Activated CD4-positive, alpha-beta T cell treated with anti-CD3 and anti-CD28 coated beads, Interleukin-2, amount 50 U/mL, for 24 hours (primary cell): ENCODE measurements at places on chromosomes 3 and 15.

DNA sequence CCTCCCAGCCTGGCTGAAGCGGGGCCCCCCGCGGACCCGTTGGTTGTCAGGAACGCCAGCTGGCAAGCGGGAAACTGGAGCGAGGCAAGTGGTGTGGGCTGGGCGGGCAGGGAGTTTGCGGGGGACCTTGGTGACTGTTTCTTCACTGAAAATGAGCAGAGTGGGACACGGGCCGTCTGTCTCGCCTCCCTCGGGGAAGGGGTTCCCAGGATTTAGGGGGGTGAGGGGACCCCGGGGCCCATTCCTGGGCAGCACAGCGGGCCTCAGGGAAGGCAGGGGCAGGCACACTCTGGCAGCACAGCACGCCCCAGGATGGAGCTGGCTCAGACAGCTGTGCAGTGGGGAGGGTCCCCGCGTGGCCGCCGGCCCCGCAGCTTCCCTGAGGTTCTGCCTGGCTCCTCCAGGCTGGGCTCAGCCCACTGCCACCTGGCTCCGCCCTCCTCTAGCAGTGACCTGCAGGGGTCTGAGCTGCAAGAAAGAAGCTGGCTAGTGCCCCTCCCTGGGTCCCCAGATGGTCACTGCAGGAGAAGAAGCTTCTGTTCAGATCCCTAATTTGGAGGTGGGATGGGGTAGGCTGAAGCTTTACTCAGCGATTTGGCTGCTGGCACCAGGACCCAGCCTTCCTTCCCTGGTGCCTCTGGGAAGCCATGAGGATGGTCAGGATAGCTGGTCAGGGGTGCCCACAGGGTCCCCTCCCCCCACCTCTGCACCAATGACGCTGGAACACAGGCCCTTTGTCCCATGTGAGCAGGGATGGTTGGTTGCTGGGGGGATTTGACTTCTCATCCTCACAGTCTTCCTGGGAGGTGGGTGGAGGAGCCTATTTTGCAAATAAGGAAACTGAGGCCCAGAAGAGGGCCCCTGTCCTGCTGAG, 90.4 kb downstream of the TBC1D2B start:
- DNase-seq = no peak

DNA sequence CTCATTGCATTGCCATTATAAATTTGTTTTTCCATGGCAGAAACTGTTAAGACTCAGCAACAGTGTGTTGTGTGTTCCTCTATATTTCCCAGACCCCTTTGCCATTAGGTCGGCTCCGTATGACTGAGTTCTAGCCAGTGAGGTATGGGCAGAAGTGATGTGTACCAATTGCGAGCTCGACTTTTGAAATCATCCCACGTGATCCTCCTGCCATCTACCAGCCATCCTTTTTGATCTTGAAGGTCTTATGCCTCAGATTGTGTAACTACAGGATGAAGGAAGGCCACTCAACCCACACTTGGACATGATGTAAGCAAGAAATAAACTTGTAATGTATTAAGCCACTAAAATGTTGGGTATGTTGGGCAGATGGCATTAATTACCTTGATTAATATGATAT, 562.3 kb downstream of the PDCD6IP start:
- DNase-seq = no peak

DNA sequence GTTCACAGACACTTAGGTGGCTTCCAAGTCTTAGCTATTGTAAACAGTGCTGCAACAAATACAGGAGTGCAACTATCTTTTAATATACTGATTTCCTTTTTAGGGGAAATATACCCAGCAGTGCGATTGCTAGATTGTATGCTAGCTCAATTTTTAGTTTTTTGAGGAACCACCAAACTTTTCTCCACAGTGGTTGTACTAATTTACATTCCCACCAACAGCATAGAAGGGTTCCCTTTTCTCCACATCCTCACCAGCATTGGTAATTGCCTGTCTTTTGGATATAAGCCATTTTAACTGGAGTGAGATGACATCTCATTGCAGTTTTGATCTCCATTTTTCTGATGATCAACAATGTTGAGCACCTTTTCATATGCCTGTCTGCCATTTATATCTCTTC, 58.9 kb downstream of the ZNF148 start:
- DNase-seq = no peak

DNA sequence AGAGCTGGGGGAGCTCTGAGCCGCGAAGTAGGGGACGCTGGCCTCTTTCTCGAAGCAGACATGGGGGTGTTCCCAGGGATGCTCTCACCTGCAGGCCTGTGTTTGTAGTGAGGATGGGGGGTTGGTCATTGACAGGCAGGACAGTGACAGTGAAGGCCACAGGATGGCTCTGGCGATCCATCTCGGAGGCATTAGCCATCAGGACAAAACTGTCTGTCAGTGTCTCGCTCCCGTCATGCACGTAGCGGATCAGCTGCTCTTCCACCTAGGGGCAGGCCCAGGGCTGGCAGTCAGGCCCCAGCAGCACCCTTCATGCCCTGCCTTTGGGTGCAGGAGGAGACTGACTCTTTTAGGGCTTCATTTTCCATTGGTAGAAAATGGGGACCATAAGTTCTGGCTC, 28.0 kb downstream of the CSPG4 start:
- no peak for DNase-seq

DNA sequence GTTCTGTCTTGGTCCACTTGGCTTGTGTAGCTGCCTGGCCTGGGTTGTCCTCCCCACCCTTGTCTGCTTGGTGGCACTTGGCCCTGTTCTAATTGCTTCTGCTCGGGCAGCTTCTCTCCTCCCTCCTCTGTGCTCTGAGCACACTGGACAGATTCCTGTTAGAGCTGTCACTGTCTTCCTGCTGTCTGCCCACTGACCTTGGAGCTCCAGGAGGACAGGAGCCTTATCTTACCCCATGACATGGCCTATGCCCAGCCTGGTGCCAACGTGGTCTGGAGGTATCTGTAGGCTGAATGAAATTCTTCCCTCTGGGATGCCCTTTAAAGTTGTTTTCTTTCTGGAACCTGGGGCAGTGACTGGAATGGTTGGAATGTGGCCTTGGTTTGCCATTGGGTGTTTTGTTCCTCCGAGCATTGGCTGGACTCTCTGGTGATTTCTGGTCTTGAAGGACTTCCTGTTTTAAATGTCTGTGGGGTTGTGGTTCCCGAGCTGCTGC, 94.1 kb downstream of the FAM43A start:
- no peak for DNase-seq

DNA sequence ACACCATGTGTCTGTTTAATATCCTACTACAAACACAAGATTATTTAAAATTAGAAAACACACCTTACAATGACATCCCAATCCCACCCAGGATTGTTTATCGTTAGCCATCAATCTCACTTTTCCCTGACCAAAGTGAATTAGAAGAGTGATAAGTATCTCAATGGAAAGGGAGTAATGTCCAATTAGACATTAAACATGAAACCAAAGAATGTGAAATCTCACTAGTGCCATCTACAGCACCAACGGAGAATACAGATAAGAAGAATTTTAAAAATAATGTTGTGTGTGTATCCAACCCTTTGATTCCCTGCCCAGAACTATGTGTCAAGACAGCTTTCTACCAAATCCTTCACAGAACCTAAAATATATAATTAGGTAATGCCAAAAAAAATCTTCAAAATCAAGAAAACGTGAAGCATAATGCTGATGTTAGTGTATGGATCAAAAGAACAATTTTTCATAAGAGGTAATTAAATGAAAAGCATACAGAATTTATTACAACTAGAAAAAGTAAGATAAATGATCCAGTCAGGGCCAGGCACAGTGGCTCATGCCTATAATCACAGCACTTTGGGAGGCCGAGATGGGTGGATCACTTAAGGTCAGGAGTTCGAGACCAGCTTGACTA, 64.2 kb downstream of the SCAPER start:
- no peak for DNase-seq

DNA sequence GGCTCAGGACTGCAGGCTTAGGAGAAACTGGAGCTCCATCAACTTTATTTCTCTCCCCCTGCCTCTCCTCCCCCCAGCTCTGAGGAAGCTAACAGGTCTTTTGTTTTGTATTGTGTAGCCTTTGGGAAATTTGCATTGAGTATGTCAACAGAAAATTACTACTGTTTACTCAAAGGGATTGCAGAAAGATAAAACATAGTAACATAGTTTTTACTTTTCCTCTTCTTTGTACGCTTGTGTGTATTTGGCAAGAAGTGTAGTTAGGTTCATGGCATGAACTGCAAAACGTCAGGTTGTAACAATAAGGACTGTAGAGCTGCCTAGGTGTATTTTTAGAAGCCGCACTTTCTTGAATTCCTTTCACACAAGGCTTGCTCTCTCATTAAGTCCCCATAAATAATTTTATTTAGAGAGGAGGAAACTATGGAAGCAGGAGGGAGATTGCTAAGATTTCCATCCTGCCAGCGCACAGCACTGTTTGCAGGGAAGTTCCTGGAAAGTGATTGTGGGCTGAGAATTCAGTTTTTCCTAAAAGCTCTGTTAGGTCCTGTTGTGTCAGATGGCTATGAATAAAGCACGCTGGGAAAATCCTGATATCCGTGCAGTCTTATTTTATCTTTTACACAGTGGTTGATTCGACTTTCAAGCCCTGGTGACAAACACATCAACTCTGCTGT, 21.1 kb upstream of the SATB1 start:
- DNase-seq = no peak

- no peak for DNase-seq
These were observed 6.1 kb upstream of the LRRC15 start for GRCh38 chr3:194375473-194376240.

DNA sequence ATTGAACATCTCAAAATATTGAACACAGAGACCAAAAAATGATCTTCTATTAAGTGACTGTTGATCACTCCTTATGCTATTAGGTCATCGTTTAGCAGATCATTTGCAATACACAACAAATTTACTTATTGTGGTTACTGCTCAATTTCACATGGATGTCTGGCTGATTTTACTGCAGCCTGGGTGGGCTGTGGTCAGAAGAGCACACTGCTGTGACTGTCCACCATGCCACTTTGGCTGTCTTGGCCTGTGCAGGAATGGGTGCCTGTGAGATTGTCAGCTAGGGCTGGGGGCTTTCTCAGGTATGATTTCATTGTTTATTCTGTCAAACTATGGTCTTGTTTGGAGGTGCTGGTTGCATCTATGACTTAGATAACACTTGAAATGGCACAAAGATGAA, 80.1 kb upstream of the LRTM1 start:
- DNase-seq = no peak

- DNase-seq = no peak
These were observed 580 bp upstream of the MAGEF1 start for GRCh38 chr3:184712248-184713039.

DNA sequence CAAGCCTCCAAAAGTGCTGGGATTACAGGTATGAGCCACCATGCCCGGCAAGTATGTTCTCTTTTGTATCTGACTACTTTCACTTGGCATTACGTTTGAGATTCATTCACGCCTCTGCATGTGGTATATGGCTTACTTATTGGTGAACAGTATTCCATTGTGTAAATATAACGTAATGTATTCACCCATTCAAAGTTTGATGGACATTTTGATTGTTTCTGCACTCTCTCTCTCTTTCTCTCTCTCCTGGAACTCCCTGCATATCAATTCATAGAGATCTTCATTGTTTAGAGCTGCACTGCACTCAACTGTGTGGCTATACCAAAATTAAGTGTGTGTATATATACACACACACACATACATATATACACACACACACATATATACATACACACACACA, 30.4 kb downstream of the SPPL2A start:
- no peak for DNase-seq

GRCh38 chr3:111471831-111472230, 70.2 kb upstream of the CD96 start:
- no peak for DNase-seq

DNA sequence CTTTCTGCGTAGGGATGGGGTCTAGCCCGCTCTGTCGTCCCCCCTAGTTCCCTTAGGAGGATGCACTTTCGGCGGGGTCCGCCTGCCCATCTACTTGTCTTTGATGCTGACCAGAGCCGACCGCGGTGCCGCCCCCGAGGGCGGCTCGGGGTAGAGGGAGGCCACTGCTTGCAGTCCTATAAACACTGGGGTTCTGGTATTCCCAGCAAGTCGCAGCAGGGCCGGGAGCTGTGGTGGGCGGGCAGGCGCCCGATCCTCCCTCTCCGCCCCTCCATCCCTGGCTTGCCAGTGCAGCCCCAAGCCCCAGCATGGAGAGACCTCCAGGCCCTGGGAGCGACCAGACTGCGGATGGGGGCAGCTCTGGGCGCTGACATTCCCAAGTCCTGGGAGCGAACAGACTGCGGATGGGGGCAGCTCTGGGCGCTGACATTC, 830 bp downstream of the SEMA4B start:
- DNase-seq = no peak

DNA sequence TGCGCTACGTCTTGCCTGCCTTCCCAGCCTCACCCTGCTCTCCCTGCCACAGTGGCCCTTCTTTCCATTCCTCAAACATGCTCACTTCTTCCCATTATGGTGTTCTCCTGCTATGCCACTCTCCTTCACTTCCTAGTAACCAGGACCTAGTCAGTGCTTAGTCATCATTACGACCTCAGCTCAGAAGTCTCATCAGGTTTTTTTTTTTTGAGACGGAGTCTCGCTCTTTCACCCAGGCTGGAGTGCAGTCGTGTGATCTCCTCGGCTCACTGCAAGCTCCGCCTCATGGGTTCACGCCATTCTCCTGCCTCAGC, 149.5 kb downstream of the GREM1 start:
- DNase-seq = no peak

DNA sequence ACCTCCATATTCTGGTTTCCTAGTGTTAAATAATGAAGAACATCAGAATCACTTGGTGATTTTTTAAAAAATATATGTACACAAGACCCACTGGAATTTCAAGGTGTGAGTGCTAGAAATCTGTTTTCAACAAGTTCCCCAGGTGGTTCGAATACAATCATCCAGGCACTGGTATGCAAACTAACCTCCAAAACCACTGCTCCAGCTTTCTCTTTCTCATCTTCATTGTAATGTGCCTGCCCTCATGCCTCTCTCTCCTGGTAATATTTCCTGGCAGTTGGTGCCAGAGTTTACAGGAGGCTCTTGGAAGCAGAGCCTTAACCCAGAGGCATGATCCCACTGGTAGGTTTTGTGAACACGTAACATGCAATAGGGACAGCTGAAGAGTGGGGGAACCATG, 163.1 kb upstream of the MANF start:
- DNase-seq = no peak

DNA sequence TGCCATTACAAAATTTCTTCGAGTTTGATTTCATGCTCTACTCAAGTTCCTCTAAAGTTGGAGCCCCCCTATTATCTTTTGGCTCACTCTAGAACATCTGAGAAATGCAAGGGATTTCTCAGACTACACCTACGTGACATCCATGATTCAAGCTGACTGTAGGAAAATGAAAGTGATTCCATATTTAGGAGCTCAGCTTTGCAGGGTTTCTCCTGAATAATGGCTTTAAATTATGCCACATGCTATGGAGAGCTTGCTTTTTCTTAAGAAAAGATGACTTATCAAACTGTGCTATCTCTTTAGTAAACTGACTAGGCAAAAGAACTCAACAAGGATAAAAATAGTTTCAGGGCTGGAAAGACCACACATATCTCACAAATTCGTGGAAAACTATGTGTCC, 292.1 kb downstream of the LSAMP start:
- no peak for DNase-seq
